Subcutaneous adipose tissue (tissue), 4 donors: ENCODE measurements at places on chromosomes 5 and 9. TPM values are rescaled to one million over a fixed set of nuclear protein-coding genes. Genes with fewer than 3 reads are reported as not detected.

The OBP2B gene
- total RNA-seq = not detected

The PCDHB13 gene
- 3.8 TPM for total RNA-seq

The EPB41L4A gene
- total RNA-seq = 23.8 TPM

The CDH6 gene
- total RNA-seq = 6.8 TPM

The SPATA31C1 gene
- total RNA-seq = not detected

The GCNT4 gene
- 1.0 TPM for total RNA-seq

The OR2V1 gene
- not detected for total RNA-seq

The KCNMB1 gene
- 1.0 TPM for total RNA-seq

The NRARP gene
- total RNA-seq = 0.51 TPM
